Activated CD4-positive, alpha-beta memory T cell treated with anti-CD3 and anti-CD28 coated beads, Interleukin-2, amount 10 ng/mL, durations not matched to agents 7 days and 5 days (primary cell): ENCODE measurements at places on chromosomes 5 and 9.

GRCh38 chr9:97412626-97413385 lies 910 bp downstream of the TDRD7 start:
- DNase-seq, result no peak

DNA sequence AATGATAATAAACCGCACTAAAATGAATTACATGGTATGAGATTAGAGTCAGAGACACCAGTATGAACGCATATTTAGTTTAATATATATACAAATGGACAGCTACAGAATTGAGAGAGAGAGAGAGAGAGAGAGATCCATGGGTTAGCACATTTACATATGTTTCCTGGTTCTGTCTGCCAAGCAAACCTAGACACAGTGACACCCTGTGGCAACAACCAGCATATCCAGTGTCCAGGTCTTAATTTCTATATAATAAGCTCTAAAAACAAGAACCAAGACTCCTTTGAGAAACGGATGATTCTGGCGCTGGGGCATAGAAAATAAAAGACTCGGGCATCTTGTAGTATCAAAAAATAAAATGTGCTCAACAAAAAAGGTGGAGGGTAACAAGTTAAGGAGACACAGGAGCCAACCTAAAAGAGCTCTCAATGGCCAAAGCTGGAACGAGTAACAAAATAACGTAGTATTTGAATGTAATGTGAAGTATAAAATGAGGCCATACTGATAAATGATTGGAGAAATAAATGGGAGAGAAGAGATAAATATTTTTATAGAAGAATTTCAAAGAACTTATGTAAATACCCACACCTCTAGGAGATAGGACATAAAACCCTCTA lies 84.5 kb downstream of the RFX3 start:
- peak; percentile 52 for DNase-seq

DNA sequence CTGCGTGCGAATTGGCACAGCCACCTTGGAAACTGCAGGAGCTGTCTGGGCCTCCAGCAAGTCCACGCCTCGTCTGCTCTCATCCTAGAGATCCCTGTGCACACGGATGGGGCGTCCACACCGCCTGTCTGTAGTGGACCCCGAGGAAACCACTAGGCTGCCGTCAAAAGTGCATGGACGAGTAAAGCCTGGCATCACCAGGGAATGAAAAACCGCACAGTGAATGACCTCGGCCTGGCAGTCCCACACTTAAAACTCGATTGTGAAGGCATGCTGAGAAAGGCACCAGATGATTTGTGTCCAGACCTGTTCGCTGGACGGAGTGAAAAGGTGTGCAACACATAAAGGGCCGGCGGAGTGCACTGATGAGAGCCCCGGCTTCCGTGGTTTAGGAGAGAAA lies 50.8 kb downstream of the MRPL36 start:
- no peak for DNase-seq

DNA sequence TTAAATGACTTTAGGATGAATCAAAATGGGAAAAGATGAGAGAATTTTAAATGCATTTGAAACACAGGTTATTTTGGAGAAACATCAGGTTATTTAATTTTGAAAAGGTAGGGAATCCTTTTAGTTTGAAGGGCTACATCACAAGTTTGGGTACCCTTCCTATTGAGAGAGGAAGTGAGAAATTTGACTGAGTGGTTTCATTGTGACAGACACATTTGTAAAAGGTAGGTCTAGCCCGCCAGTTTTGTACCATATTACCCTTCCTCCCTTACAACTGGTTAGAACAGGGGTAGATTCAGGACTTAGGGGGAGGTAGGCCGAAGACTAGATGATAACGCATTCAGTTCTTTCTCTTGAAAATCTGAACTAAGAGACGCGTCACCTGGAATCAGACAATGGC lies 464.2 kb downstream of the EBF1 start:
- DNase-seq, result no peak

GRCh38 chr9:77714077-77714549 lies 66.0 kb upstream of the GNA14 start:
- no peak for DNase-seq

DNA sequence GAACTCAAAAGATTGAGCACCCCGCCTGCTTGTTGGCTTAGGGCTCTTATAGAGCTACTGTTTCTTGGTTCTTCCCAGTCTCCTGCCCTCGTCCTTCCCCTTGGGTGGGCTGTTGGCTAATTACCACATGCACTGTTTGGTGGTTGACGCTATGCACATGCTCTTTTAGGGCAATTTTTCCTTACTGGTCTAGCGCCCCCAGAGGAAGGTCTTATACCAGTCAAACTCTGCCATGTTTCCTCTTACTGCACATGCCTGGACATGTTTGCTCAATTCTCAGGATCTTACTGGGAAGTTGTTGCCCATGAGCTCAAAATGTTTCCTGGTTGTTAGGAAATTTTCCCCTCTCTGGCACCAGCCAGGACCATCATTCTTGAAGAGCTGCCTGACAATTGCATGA lies 101.9 kb downstream of the SLC28A3 start:
- no peak for DNase-seq

- no peak for DNase-seq
Measured at GRCh38 chr9:125908136-125908535, 161.0 kb downstream of the PBX3 start.

DNA sequence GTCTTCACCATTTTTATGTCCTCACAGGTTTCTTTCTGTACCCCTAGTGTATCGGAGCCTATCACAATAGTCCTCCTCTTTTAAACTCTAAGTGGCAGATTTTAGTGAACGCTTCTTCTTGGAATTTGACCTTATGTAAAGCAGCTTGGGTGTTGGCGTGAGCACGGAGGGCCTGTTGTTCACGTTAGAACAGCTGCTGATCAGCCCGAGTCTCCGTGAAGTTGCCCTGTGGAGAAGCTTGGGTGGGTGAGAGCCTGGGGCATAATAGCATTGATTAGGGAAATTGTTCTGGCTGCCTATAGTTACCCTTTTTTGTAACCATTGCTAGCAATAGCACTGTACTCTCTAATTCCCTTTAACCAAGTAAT lies 167.0 kb upstream of the OTULINL start:
- DNase-seq, result no peak

DNA sequence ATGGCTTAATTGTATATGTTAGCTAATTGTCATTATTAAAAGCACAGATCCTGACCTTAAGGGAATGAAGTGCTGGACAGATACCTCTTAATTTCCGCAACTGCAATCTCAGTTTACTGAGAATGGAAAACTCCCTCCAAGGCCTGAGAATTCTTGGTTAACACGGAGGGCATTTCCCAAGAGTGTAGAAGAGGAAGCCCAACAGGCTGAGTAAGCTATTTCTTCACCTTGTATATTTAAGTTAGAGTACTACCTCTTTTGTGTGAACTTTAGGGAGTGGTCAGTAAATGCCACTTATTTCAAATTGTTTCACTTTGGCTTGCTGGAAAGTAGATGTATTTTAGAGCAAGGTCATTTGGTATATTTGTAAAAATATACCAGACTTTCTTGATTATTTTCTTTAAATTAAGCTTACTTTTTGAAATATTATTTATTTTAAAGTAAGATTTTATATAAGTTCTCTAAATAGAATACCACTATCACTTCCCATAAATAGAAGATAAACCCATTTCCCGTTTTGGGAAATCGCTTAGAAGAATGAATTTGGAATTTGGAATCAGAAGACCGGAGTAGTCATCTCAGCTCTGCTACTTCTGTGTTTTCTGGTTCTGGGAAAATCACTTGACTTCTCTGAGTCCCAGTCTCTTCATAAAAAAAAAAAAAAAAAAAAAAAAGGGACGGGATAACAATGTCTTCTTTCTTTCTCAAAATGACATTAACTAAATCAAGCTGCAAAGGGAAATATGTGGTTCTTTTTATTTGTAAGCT lies 26.0 kb upstream of the C9orf72 start:
- DNase-seq, result no peak

GRCh38 chr5:67679184-67679841 lies 482.7 kb upstream of the CD180 start:
- DNase-seq, result no peak

- no peak for DNase-seq
Measured at GRCh38 chr5:175027390-175027789, 303.0 kb downstream of the MSX2 start.

DNA sequence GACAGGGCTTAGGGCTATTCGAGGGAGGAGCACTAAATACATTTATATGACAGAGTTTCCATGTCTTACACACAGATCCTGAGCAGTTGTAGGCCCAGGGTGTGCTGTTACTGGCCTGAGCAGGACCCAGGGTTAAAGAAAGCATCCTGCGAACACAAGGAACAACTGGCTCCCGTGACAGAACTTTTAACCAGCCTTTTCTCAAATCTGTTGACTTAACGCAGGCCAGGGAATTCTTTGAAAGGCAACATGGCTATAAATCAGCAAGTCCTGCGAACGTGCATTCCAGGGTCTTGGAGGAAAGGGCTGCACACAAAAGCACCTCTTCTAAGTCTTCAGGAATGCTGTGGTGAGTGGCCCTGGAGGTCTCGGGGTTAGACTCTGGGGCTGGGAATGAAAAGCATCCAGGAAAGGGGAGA lies 45.2 kb upstream of the ANKRD55 start:
- DNase-seq, result no peak

DNA sequence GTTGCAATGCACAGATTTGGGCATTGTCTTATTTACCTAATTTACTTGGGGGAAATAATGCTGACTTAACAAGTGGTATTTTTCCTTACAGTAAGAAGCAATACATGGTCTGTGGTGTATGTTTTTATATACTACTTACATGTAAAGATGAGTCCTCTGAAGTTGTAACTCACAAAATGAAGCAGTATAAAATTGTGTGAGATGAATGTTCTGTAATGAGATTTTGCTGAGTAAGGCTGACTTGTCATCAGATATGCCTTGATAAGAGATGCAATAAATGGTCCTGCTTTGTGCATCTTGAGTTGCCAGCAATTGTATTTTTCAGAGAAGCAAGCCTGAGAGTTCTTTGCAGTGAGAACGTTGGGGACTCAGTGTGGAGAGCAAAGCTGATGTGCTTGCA lies 92.2 kb upstream of the GNAQ start:
- DNase-seq, result no peak

GRCh38 chr5:141982626-141983025 lies 13.7 kb downstream of the RNF14 start:
- DNase-seq, result no peak

- no peak for DNase-seq
Measured at GRCh38 chr5:168413062-168413461, 73.2 kb upstream of the RARS1 start.

GRCh38 chr9:133274236-133275104 lies 531 bp downstream of the ABO start:
- no peak for DNase-seq

DNA sequence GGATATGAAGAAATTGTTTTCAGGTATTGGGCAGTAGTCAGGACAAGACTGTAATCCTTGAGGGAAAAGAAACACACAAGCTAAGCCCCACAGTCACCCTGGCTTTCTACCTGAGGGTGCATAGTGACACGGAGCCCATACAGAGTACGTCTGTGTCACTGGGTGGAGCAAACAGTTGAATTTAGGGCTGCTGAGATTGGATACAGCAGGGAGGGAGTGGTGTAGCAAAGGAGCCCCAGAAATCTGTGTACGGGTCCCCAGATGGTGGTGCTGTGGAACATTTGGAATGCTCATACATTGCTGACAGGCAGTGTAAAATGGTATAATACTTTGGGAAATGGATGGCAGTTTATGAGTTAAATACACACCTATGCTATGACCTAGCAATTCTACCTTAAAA lies 5.1 kb downstream of the TRMT10B start:
- no peak for DNase-seq

- DNase-seq, result peak; percentile 89
Measured at GRCh38 chr9:89408628-89409101, 89.2 kb downstream of the SEMA4D start.

DNA sequence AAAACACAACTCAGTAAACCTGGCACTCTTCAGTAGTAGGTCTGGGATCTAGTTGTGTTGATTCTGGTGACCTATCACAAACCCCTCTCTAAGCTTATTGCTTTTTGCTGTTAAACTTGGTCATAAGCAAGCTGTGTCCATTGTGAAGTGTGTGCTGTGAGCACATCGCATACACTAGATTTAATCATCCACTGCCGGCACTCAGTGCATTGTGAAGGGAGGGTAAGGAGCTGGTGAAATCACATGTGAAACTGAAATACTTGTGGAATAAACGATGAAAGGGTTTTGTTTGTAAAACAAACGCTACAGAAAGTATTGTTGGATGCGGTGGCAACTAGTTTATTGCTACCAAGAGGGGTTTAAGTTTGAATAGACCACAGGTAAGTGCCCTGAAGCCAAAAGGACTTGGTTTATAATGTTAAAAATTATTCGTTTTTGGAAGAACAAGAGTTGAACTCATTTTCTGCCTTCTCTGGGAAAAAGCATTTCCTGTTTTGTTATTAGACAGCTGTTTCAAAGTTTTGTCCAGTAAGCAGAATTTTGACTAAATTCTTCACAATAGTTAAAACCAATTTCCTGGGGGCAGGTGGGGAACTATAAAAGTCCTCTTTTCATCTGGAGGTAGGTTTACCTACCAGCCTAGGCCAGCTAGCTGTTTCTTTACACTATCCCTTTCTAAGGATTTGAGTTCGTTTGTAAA lies 24.6 kb downstream of the TJP2 start:
- no peak for DNase-seq

DNA sequence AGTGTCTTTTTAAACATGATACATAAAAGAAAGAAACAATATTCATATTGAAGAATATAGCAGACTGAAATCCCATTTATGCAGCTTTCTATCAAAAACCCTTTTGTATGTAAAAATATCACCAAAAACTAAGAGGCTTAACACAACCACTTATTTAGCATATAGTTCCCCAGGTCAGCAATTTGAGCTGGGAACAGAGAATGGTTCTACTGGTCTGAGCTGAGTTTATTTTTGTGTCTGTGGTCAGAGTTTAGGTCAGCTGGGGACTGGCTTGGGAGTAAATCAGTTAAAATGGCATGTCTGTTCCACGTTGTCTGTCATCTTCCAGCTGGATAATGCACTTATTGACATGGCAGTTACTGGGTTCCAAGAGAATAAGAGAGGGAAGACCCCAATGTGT lies 165.0 kb downstream of the TMEM232 start:
- DNase-seq, result no peak

DNA sequence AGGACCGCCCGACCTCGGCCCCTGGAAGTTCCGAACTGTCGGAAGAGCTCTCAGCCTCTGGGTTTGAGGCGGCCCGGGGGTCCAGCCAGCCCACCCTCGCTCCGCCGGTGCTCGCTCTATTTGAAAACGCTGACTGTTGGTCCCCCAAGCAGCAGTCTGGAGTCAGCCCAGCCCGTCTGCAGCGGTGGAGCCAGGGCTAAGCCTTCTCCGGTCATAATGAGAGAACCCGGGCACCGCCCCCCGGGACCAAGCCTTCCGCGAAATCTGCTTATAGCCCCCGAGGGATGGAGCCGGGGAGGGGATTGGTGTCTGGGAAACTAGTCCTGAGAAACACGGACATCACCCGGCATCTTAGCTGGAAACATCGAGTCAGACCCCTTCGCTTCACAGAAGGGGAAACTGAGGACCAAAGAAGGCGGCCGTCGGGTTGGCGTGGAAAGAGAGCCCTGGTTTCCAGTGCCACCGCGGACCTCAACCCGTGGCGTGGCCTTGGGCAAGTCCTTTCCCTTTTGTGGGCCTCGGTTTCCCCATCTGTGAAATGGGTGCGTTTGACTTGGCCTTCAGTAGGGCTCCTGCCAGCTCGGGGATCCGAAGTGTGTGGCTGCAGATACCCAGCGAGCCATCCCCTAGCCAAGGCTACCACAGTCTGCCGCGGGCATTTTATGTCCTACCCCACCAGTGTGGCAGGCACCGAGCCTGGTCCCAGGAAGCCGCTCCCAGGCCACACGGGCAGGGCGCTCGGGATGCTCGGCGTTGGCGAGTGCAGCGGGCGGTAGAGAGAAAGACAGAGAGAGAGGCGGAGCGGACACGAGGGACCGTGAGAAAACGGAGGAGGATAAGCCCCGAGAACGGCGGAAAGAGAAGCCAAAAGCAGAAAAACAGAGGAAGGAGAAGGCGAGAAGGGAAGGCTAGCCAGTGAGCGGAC lies 857 bp downstream of the ADAM19 start:
- peak; percentile 50 for DNase-seq

GRCh38 chr5:129073111-129073510 lies 21.4 kb upstream of the ISOC1 start:
- no peak for DNase-seq
